ENCODE measurements at places on chromosomes 3 and 15. TPM values are rescaled to one million over a fixed set of nuclear protein-coding genes. Genes with fewer than 3 reads are reported as not detected.

DNA sequence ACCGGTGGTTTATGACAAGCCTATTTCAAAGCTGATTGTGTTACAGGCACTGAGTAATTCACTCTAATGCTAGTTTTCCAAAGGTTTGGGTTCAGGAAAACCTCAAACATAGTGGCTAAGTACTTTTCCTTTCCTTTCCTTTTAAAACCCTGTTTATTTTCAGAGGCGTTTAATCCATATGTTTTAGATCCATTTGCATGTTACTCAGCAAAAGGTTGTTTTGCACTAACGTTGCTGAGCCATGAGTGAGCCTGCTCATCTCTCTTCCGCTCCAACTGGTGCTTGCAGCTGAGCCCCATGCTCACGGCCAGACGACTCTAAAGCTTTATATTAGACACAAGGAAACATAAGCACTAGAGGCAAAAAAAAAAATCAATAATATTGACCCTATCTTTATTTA is 9.4 kb downstream of the CEMIP start:
- no peaks in the 10 kb centered on the region for H3K4me1 ChIP-seq
- no peaks in the 10 kb centered on the region for H3K27me3 ChIP-seq
- no peaks in the 10 kb centered on the region for H3K36me3 ChIP-seq
- no peak overlapping the region for H3K4me3 ChIP-seq

- no peaks in the 10 kb centered on the region for H3K4me1 ChIP-seq
- no peaks in the 10 kb centered on the region for H3K27me3 ChIP-seq
- H3K4me3 ChIP-seq: no peak overlapping the region
- H3K27ac ChIP-seq: no peak overlapping the region
- H3K36me3 ChIP-seq: no peaks in the 10 kb centered on the region
Observed at GRCh38 chr15:66907826-66908743, 157.3 kb upstream of the SMAD3 start.

DNA sequence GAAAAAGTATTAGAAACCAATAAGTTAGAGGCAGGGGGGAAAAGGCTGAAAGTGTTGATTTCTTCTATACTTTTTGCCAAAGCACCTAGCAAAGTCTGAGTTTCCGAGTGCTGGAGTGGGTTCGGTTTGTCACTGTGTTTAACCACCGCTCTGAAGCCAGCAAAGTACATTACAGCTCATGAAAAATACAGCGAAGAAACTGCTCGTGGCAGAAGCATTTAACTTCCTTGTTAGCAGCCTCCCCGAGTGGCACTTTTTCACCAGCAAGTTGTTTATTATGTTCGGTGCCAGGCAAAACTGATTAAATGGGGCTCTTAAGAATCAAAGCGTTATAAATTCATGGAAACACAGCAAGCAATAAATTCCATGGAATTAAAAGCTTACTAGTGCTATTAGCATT is 313.6 kb downstream of the FOXP1 start:
- no peak for DNase-seq
- no peak overlapping the region for H3K4me3 ChIP-seq
- no peak overlapping the region for H3K27ac ChIP-seq
- no peaks in the 10 kb centered on the region for H3K27me3 ChIP-seq
- no peaks in the 10 kb centered on the region for H3K4me1 ChIP-seq

AADACL2 gene
- total RNA-seq: not detected
